ENCODE measurements at places on chromosomes 4 and X.

DNA sequence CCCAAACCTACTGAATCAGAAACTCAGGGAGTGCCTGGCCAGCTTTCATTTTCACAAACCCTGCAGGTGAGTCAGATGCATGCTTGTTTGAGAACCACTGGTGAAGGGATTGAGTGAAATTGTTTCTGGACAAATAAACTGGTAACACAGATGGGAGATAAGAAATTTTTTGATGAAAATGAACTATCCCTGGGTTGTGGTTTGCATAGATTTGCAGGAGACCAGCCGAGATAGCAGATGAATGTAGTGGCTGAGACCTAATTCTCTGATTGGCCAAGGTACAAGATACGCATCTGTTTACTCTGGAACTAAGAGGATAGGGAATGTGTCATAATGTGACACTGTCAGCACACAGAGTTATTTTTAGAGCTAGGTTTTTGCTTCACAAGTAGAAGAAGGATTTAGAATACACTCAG lies 117.8 kb upstream of the NOCT start:
- peak; percentile 56 for DNase-seq

DNA sequence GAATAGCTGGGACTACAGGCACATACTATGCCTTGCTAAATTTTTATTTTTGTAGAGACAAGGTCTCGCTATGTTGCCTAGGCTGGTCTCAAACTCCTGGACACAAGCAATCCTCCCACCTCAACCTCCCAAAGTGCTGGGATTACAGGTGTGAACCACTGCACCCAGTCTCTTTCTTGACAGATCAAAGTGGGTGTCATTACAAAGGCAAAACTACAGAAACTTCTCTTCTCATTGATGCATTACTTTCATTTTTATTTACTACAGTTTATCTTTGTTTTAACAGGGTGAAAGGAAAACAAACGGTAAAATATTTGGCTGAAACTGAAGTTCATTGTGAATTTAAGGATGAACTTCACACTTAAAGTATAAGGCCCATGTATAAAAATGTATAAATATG lies 74.6 kb downstream of the NAF1 start:
- DNase-seq: no peak

GRCh38 chrX:51151734-51152133 lies 180.9 kb upstream of the NUDT10 start:
- DNase-seq: no peak

- no peak for DNase-seq
These were observed 57.1 kb upstream of the MED14 start for GRCh38 chrX:40792433-40792832.

GRCh38 chr4:146368209-146368608 lies 153.5 kb downstream of the SLC10A7 start:
- no peak for DNase-seq

DNA sequence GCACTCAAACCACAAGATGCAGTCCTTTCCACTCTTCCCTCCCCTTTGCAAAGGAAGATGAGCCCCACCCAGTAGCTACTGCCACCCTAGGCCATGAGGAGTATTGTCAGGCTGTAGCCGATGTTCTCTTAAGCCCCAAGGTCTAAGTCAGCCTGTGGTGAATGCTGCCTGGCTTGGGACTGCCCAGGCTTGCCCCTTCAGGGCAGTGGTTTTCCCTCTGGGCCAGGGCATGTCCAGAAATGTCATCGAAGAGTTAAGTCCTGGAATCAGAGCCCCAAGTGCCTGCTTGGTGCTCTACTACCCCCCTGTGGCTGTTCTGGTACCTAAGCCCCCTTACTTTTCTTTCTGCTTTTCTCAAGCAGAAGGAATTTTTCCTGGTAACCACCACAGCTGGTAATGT lies 11.8 kb upstream of the PGK1 start:
- no peak for DNase-seq
